ENCODE measurements at places on chromosomes 4 and X.
A peak's percentile ranks its signal among the peaks of the same experiment; 100 is the strongest.

- no peak overlapping the region for H3K4me3 ChIP-seq
- no peaks in the 10 kb centered on the region for H3K27me3 ChIP-seq
- DNase-seq, result no peak
- no peaks in the 10 kb centered on the region for H3K4me1 ChIP-seq
Measured at GRCh38 chr4:138911909-138912703, 103.5 kb upstream of the NOCT start.

DNA sequence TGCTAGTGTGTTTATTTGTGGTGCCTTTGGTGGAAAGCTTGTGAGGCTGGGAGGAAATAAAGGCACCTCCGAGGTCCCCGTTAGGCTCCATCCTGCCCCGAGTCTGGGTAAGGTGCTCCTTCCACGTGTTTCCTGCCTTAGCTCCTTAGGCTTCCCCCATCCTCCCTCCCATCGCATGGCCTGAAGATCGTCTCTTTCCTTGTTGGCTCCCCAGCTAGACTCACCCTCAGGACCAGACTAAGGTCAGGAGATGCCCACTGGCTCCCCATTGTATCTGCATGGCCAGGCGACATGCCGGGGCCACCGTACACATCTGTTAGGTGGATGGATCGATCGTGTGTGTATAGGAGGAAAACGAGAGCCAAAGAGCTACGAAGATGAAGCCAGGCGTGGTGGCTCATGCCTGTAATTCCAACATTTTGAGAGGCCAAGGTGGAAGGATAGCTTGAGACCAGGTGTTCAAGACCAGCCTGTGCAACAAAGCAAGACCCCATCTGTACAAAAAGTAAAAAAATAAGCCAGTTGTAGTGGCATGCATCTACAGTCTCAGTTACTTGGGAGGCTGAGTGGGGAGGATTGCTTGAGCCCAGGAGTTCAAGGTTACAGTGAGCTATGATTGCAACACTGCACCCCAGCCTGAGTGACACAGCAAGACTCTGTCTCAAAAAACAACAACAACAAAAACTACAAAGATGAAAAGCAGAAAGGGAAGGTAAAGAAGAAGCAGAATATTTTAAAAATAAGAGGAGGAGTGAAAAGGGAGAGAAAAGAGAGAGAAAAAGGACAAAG, 53.7 kb downstream of the SEPSECS start:
- no peak overlapping the region for H3K27ac ChIP-seq
- H3K36me3 ChIP-seq, result no peaks in the 10 kb centered on the region
- DNase-seq, result no peak
- H3K27me3 ChIP-seq, result peaks cover 2% of the 10 kb centered on the region
- no peaks in the 10 kb centered on the region for H3K4me1 ChIP-seq
- no peak overlapping the region for H3K4me3 ChIP-seq

- H3K27ac ChIP-seq, result no peak overlapping the region
- H3K36me3 ChIP-seq, result no peaks in the 10 kb centered on the region
- no peaks in the 10 kb centered on the region for H3K4me1 ChIP-seq
- no peak for DNase-seq
- H3K4me3 ChIP-seq, result no peak overlapping the region
- no peaks in the 10 kb centered on the region for H3K27me3 ChIP-seq
Measured at GRCh38 chrX:34585561-34585960, 71.5 kb downstream of the TMEM47 start.

DNA sequence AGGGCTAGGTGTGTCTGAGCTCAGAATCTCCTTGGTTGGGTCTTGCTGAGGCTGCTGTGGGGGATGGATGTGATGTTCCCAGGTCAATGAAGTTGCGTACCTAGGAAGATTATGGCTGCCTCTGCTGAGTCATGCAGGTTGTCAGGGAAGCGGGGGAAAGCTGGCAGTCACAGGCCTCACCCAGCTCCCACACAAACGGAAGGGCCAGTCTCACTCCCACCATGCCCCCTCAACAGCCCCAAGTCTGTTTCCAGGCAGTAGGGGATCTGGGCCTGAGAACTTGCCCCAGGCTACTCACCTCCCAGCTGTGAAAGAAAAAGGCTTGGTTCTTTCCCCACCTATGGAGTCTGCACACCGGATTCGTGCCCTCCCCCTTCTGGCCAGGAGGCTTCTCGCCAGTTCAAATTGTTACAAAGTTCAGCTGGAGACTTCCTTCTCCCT, 72.9 kb downstream of the WDR44 start:
- H3K4me3 ChIP-seq, result no peak overlapping the region
- no peaks in the 10 kb centered on the region for H3K27me3 ChIP-seq
- H3K36me3 ChIP-seq, result peaks cover 11% of the 10 kb centered on the region
- no peak overlapping the region for H3K27ac ChIP-seq
- H3K4me1 ChIP-seq, result peaks cover 12% of the 10 kb centered on the region

- no peak overlapping the region for H3K4me3 ChIP-seq
- H3K27me3 ChIP-seq, result peaks cover 8% of the 10 kb centered on the region
- H3K4me1 ChIP-seq, result peaks cover 10% of the 10 kb centered on the region
- peaks cover 4% of the 10 kb centered on the region for H3K36me3 ChIP-seq
- H3K27ac ChIP-seq, result no peak overlapping the region
- DNase-seq, result no peak
Measured at GRCh38 chr4:48275247-48275646, 5.6 kb upstream of the TEC start.

GRCh38 chr4:100736641-100737451, 219.0 kb upstream of the EMCN start:
- peaks cover 4% of the 10 kb centered on the region for H3K27me3 ChIP-seq
- no peaks in the 10 kb centered on the region for H3K36me3 ChIP-seq
- DNase-seq, result no peak

DNA sequence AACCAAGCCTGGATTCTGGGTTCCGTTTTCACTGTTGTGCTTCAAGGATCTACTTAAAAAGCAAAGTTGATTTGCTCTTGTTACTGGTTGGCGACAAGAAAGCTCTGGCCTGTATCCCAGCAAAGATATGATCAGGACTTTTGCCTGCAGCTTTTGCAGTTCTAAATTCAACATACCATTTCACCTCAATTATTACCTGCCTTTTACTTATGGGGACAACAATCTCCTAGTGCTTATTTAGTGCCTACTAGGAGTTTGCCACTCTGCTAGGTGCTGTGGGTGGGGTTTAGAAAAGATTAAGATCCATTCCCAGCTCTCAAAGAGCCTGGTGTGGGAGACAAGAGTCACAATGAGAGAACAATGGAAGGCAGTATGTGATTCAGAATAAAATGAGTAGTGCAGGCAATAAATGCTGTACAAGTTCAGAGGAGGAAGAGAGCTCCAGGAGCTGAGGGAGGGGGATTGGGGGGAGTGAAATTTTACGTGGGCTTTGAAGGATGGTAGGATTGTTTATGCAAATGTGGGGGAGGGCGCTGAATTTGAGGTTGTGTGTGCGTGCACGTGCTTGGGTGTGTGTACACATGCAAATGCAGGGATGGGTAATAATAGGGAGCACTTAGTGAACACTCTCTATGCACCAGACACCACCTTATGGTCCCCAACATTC, 5.0 kb upstream of the TMEM164 start:
- peaks cover 4% of the 10 kb centered on the region for H3K4me1 ChIP-seq
- H3K27ac ChIP-seq, result no peak overlapping the region
- H3K27me3 ChIP-seq, result no peaks in the 10 kb centered on the region
- no peak for DNase-seq

GRCh38 chr4:69718396-69719271, 41.8 kb downstream of the SULT1B1 start:
- no peaks in the 10 kb centered on the region for H3K36me3 ChIP-seq
- DNase-seq, result no peak
- no peaks in the 10 kb centered on the region for H3K4me1 ChIP-seq
- H3K27ac ChIP-seq, result no peak overlapping the region
- H3K27me3 ChIP-seq, result no peaks in the 10 kb centered on the region
- no peak overlapping the region for H3K4me3 ChIP-seq

GRCh38 chr4:112327965-112328733, 31.0 kb downstream of the ALPK1 start:
- H3K4me3 ChIP-seq, result no peak overlapping the region
- DNase-seq, result no peak
- H3K4me1 ChIP-seq, result no peaks in the 10 kb centered on the region
- no peak overlapping the region for H3K27ac ChIP-seq
- no peaks in the 10 kb centered on the region for H3K36me3 ChIP-seq

DNA sequence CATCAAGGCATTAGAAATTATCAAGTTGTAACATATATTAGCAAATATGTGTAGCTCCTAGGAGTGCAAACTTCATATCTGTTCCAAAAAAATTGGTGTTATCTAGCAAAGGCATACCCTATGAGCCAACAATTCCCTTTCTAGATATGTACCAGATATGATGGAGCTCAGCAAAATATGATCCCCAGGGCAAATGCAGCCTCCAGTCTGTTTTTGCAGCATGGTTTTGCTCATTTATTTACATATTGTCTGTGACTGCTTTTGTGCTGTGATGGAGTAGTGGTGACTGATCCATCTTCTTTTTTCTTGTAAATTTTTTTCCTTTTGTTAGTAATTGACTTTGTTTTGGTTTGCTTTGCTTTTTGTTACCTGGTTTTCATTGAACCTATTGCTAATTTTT, 41.0 kb downstream of the CEP135 start:
- H3K27me3 ChIP-seq, result no peaks in the 10 kb centered on the region
- peaks cover 31% of the 10 kb centered on the region for H3K4me1 ChIP-seq
- no peak overlapping the region for H3K27ac ChIP-seq
- no peak for DNase-seq
- peaks cover 45% of the 10 kb centered on the region for H3K36me3 ChIP-seq

DNA sequence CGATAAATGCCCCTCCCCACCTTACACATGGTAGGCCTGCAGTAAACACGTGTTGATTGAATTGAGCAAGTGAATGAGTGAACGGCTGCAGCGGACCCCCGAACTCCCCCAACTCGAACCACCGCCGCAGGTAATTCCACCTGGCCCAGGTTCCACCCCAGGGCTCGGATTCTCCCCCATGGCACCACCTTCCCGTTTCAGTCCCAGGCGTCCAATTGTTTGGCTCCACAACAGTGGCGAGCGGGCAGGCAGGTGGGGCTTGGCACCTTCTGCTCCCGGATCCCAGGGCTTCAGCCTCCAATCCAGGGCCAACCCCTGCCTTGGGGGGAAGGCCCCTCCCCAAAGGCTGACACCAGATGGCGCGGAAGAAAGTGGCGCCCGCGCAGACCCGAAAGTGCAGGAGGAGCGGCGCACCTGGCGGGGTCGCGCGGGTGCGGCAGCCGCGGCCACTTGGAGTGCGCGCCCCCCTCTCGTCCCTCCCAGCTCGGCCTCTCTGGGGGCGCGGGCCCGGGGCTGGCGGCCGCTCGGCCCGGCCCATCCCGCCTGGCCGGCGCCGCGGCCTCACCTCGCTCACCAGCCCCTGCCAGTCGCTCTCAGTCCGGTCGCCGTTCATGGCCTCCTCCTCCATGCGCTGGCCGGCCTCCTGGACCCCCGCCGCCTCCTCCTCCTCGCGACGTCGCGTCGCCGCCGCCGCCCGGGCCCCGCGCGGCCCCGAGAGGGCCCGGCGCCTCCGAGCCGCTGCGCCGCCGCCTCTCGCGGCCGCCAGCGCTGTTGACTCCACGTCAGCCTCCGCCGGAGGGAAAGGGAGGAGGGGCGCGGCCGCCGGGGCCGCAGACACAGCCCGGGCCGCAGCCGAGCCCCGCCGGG, at the start of gene CCDC149:
Gene CCDC149 (minus strand): TSS at position 791 of the 867 bp plus-strand sequence. CDS start 178 bp downstream, at position 613.
- peaks cover 2% of the 10 kb centered on the region for H3K4me1 ChIP-seq
- no peaks in the 10 kb centered on the region for H3K36me3 ChIP-seq
- peak within 1 kb of the TSS; percentile 28 for H3K4me3 ChIP-seq

DNA sequence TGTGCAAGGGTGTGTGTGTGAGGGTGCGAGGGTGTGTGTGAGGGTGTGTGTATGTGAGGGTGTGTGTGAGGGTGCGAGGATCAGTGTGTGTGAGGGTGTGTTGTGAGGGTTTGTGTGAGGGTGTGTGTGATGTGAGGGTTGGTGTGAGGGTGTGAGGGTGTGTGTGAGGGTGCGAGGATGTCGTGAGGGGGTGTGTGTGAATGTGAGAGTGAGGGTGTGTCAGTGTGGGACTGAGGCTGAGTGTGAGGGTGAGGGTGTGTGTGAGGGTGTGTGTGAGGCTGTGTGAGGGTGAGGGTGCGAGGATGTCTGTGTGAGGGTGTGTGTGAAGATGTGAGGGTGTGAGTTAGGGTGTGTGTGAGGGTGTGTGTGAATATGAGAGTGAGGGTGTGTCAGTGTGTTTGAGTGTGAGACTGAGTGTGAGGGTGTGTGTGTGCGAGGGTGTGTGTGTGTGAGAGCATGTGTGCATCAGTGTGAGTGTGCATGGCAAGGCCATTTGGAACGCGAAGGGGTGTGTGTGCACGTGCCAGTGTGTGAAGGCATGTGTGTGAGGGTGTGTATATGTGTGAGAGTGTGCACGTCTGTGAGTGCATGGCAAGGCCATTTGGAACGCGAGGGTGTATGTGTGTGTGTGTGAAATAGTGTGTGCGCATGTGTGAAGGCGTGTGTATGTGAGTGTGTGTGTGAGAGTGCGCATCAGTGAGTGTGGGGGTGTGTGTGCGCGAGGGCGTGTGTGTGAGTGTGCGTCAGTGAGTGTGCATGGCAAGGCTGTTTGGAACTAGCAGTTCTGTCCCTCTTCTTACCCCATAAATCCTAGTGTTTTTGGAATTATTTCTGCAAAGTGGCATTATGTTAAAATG, 69.8 kb downstream of the RGS12 start:
- H3K27ac ChIP-seq, result no peak overlapping the region
- no peaks in the 10 kb centered on the region for H3K36me3 ChIP-seq
- H3K4me3 ChIP-seq, result no peak overlapping the region
- no peak for DNase-seq
- peaks cover 9% of the 10 kb centered on the region for H3K4me1 ChIP-seq

DNA sequence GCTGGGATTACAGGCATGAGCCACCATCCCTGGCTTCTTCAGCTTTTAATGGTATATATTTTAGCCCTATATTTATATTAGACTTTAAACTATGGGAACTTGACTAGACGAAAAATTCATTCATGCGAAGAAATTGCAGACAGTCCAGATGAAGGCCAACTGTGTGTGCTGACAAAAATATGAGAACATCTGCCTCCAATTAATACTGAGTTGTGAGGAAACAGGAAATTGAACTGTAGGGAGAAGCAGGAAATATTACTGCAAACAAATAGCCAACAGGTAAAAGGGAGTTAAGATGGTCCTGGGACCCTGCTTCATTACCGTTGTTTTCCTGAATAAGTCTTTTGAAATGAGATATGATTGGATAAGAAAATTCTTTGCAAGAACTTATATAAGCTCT, 26.3 kb downstream of the MGARP start:
- no peak overlapping the region for H3K4me3 ChIP-seq
- H3K27ac ChIP-seq, result no peak overlapping the region
- H3K36me3 ChIP-seq, result no peaks in the 10 kb centered on the region
- no peak for DNase-seq
- no peaks in the 10 kb centered on the region for H3K27me3 ChIP-seq
- H3K4me1 ChIP-seq, result no peaks in the 10 kb centered on the region

DNA sequence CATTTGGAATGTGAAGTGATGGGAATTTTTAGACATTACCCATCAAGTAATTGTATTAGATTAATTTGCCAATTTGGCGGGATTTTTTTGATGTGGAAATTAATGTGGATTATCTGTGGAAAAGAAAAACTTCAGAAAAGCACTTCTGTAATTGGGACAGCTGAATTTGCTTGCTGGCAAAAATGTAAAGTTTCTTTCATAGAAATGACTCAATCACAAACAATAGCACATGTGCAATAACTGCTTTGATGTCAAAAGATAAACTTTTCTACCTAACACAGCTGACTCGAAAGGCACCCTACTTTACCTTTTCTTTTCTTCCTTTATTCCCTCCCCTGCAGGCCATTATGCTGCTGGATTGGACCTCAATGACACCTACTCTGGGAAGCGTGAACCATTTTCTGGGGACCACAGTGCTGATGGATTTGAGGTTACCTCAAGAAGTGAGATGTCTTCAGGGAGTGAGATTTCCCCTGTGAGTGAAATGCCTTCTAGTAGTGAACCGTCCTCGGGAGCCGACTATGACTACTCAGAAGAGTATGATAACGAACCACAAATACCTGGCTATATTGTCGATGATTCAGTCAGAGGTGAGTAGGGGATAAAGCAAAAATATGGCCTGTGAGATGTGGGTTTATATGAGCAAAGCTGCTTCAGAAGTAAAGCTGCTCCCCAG, 1.4 kb downstream of the AREG start:
- H3K27me3 ChIP-seq, result peaks cover 3% of the 10 kb centered on the region
- H3K4me3 ChIP-seq, result no peak overlapping the region
- H3K27ac ChIP-seq, result no peak overlapping the region
- H3K4me1 ChIP-seq, result peaks cover 13% of the 10 kb centered on the region
